Urinary bladder (tissue), 4 donors: ENCODE measurements at places on chromosomes 13 and 19. TPM values are rescaled to one million over a fixed set of nuclear protein-coding genes. Genes with fewer than 3 reads are reported as not detected.

The LGALS13 gene
- total RNA-seq: not detected

DNA sequence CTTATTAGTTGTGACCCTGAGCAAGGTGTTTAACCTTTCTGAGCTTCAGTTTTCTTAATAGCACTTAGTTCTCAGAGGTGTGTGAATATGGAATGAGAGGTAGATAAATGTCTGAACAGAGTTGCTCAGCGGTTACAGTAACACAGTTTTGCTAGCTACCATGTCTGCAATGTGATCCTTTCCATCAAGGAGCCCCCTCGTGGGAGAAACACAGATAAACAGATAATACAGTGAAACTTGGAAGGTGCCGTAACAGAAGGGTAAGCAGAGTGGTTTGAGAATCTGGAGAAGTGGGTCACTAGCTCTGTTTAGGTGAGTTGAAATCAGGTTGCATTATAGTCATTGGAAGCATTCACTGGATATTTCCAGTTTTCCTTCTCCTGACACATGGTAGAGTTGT lies 38.9 kb downstream of the IRS2 start:
- no peak for DNase-seq

DNA sequence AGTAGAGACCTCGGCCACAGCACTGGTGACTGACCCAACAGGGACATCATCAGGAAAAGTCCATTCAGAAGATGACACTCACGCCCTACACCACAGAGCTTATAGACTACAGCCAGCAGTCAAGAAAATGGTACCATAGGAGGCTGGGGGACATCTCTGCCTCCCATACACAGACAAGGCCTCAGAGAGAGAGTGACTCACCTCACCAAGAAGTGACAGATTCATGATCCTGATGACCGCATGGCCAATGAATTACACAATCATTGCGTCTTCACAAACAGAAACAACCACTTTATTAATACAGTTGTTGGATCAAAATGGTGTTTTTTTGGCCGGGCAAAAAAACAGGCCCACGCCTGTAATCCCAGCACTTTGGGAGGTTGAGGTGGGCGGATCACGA lies 260.8 kb upstream of the TSHZ3 start:
- no peak for DNase-seq

- no peak for DNase-seq
These were observed 6.0 kb downstream of the PNMA8B start for GRCh38 chr19:46489445-46490272.

- DNase-seq: no peak
These were observed 1034.7 kb downstream of the SLITRK1 start for GRCh38 chr13:82847595-82847994.
